Astrocyte of the hippocampus (primary cell): ENCODE measurements at places on chromosomes 13 and 19.
A peak's percentile ranks its signal among the peaks of the same experiment; 100 is the strongest.

DNA sequence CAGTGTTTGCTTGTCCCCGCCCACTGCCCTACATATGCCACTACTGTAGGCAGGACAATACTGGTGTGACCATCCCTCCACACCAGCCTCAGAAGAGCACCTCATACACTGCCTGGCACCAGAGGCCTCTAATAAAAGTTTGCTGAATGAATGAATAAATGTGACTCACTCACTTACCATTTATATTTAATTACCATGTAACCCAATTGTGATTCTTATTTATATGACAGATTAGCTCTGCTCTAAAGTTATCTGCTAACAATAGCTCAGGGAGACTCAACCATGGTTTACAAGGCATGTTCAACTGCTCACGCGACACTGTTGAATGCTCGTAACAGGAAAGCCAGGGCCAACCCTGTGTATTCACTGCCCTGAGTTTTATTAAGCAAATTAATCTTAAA lies 66.0 kb upstream of the DOCK9 start:
- DNase-seq: no peak

- DNase-seq: peak; percentile 15
These were observed 277.8 kb downstream of the FOXO1 start for GRCh38 chr13:40388617-40389016.

DNA sequence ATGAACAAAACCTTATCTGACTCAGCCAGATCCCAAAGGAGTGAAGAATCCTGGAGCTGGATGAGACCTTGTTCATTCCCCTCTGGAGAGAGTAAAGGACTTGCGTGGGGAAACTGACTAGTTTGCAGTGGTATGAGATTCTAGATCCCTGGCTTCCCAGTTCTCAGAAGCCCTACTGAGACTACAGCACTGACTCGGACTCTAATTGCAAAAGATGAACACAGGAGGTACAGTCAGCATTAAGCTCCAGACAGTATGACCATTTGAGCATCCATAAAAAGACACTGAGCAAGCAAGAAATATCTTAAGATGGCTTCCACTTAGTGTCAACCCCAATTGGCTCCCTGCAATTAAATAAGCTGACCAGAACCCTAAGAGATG lies 6.8 kb downstream of the ZC3H4 start:
- peak; percentile 33 for DNase-seq

DNA sequence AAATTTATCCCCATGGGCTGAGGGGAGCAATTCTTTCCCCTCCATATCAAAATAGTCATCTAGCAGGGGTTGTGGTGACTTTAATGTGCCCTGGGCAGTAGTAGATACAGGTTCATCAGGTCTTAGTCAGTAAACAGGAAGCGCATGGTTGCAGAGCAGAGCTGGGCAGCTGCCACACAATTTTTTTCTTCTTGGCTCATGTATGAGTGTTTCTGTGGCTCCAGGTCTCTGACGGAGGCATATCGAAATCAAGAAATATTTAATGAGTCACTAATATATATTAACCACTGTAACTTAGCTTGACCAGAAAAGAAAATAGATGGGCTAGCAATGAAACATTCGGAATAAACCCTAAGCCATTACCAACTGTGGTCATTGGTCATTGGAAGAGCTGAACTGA lies 68.4 kb upstream of the UBL3 start:
- peak; percentile 71 for DNase-seq

DNA sequence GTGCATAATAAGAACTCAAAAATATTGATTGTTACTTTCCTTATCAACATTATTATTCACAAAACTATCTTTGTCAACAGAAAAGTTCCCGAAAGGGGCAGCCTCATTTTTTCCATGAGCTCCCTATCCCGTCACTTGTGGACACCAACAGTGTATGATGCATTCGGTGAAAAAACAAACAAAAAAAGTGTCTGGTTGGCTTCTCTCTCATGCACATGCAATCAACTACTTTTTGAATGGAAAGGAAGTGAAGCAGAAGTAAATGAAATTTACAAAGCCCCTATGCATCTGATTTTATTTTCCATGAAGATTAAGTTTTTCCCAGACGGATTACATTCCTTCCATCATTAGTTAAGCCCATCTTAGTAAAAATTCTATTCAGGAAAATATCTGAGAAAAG lies 526.9 kb downstream of the RFC3 start:
- DNase-seq: no peak

DNA sequence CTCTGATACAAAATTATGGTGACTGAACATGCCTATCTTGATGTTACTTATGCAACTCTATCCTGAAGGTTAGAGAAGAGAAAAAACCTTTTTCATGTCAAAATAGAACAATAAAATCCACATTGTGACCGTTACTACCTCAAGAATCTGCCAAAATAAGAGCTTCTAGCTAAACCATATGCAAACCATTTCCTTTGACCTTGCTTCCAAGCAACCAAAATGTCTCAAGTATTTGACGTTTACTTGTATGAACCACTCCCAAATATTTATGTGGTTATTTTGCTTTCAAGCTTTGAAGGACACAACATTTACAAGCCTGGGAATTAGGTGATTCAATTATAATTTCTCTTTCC lies 13.9 kb downstream of the FOXO1 start:
- DNase-seq: no peak

GRCh38 chr13:52743988-52744387 lies 4.4 kb upstream of the CNMD start:
- peak; percentile 10 for DNase-seq

DNA sequence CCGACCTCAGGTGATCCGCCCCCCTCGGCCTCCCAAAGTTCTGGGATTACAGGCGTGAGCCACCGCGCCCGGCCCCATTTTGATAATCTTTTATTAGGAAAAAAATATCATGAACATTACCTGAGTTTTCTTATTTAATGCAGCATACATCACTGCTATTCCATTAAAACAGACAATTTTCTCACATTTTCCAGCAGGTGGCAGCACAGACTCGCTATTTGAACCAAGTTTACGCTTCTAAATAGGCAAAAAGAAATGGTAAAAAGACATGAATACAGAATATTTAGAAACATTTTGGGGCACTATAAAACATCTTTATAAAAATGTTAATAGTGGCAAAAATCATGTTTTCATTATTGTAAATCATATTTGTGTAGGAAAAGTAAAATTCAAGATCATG lies 903.1 kb downstream of the SLITRK6 start:
- DNase-seq: peak; percentile 76

DNA sequence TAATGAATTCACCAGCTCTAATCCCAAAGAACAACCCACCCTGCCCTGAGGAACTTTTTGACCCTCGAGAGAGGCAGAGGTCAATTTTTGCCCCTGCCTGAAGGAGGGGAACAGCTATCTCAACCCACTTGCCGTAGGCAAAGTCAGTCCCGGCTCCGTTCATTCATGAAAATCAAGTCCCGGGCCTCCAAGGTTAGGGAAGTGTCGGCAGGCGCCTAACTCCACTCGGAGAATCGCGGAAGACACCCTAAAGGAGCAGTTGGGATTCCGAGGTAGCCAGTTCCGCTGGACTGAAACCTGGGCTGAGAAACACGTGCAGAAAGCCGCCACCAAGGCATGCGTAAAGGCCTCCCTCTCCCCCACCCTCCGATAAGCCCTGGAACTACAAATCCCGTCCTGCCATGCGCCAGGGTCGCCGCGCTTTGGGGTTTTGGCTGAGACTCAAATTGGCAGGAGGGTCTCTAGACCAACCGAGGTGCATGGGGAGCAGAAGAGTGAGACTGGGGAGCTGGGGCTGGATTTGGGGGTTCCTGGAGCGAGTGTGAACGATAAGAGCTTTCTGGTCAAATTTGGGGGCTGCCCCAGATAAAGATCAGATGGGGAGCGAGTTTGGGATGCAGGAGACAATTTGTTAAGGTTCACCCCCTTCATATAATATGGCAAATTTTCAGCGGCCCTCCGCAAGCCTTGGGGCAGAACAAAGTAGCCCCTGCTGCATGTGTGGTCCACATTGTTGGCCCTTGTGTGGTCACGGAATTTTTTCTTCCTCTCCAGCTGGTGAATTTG lies at the start of gene TNPO2:
TSS of gene TNPO2 (minus strand) at position 292 of the 786 bp plus-strand sequence. CDS start 2,955 bp downstream, outside the sequence.
- peak; percentile 78 for DNase-seq

- no peak for DNase-seq
These were observed 59.4 kb downstream of the POSTN start for GRCh38 chr13:37539170-37539569.

DNA sequence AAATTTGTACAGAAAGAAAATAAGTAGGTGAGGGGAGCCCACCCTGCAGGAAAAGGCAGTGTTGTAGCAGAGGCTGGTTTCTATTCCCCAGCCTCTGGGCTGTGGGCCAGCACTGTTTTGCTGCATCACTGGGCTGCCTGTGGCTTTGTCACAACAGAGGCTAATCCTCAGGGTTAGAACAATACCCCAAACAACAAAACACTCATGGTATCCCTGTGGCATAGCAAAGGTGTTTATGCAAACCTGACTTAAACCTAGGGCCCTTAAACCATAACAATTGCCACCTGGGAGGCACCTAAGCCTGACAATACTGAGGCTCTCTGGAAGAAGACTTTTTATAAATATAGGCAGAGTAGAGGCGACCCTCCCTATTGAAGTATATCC lies 314.7 kb downstream of the OLFM4 start:
- peak; percentile 20 for DNase-seq

DNA sequence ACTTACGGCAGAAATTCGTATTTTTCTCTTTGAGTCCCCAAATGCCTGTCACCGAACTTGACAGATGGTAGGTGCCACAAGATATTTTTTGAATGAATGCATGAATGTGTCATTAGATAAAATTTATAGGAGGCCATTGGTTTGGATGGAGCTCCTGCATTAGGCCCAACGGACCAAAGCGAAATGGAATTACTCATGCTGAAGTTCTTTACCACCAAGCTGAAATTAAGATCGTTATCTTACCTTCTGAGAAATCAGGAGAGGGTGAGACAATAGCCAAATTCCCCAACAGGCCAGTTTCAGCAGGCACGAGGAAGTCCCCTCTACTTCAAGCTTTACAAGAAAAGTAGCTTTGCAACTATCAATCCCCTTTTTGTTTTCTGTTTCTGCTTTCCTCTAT lies 452.5 kb upstream of the ARGLU1 start:
- no peak for DNase-seq

- DNase-seq: no peak
These were observed 140.8 kb downstream of the SHISA2 start for GRCh38 chr13:25910991-25911419.

DNA sequence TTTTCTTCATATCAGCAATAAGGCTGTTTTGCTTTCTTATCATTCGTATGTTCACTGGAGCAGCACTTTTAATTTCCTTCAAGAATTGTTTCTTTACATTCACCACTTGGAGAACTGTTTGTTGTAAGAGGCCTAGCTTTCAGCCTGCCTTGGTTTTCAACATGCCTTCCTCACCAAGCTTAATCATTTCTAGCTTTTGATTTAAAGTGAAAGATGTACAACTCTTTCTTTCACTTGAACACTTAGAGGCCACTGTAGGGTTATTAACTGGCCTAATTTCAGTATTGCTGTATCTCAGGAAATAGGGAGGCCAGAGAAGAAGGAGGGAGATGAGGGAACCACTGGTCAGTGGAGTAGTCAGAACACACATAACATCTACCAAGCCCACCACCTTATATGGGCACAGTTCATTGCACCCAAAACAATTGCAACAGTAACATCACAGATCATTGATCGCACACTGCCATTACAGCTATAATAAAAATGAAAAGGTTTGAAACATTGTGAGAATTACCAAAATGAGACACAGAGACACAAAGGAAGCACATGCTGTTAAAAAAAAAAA lies 181.4 kb upstream of the TUBA3C start:
- no peak for DNase-seq

- no peak for DNase-seq
These were observed 139.5 kb downstream of the TEX29 start for GRCh38 chr13:111459803-111460547.

GRCh38 chr19:53849237-53849676 lies 18.4 kb upstream of the MYADM start:
- no peak for DNase-seq

GRCh38 chr19:36169084-36169760 lies 17.0 kb upstream of the COX7A1 start:
- peak; percentile 58 for DNase-seq

DNA sequence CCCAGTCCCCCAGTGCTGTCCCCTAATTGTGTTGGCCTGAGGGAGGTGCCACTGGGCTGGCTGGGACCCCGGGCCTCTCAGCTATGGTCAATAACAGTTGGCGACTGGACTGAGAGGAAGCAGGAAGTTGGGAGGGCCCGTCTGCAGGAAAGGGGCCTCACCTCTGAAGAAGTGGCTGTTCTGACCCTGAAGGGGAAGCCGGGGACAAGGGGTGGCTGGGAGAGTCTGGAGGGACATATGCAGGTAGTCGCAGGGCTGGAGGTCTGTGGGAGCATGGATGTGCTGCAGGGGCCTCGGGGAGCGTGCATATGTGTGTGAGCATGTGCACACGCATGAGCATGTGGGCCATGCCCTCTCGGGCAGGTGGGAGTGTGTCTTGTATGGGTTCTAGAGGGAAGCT lies 5.9 kb downstream of the PKN1 start:
- DNase-seq: no peak

- DNase-seq: no peak
These were observed 61.4 kb upstream of the SLITRK1 start for GRCh38 chr13:83943530-83944279.

DNA sequence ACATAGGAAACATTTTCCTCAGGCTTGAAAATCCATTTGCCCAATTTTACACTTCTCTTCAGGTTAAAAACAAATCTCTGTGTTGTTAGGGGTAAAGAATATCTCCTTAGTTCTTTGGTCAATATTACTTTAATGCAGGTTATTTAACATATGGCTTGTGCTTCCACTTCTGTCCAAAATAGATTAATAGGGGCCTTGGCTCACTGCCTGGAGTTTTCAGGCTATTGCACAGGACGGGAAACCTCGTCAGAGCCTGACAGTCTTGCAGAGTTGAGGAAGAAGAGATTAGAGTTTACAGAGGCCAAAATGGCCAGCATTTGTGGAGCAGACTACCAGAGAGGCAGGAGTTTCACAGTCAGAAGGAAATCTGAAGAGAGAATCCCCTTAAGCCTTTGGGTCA lies 863.9 kb upstream of the GPC6 start:
- DNase-seq: peak; percentile 6

- no peak for DNase-seq
These were observed 30.9 kb upstream of the CXCL17 start for GRCh38 chr19:42473686-42474085.

GRCh38 chr19:33797802-33798671 lies 1.4 kb downstream of the KCTD15 start:
- DNase-seq: peak; percentile 71

DNA sequence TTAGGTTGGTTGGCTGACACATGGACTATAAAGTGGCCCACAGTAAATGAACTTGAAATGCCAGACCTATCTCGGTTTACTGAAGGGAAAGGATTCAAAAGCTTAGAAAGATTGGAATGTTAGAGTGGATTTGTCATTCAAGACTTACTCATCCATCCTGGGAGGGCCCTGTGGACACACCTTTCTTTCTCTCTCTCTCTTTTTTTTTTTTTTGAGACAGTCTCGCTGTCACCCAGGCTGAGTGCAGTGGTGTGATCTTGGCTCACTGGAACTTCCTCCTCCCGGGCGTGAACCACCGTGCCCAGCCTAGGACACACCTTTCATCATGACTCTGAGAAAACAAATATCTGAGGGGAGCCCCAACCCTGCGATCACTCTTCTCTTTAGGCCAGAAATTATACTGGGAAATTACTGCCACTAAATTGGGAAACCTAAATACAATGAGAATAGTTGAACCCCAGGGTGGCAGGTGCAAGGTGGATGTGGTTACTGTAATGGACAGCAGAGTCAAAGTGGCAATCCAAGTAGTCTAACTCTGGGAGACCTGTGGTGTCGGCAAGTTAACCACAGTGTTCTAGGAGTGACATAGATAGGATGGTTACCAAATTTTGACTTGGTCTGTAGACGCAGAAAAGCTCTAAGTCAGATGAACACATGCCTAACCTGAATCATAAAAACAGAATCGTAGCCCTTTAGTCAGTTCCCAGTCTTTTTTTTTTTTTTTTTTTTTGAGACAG lies 47.1 kb upstream of the ZMYM5 start:
- peak; percentile 42 for DNase-seq

- no peak for DNase-seq
These were observed 305.2 kb upstream of the ZNF507 start for GRCh38 chr19:32040236-32040635.
